ENCODE measurements at places on chromosomes 13 and 19.

- peaks cover 2% of the 10 kb centered on the region for H3K36me3 ChIP-seq
- peak overlapping the region; percentile 79 for H3K4me3 ChIP-seq
- H3K27ac ChIP-seq = peak overlapping the region; percentile 5
Measured at GRCh38 chr19:16470541-16470910, 1.2 kb downstream of the EPS15L1 start.

DNA sequence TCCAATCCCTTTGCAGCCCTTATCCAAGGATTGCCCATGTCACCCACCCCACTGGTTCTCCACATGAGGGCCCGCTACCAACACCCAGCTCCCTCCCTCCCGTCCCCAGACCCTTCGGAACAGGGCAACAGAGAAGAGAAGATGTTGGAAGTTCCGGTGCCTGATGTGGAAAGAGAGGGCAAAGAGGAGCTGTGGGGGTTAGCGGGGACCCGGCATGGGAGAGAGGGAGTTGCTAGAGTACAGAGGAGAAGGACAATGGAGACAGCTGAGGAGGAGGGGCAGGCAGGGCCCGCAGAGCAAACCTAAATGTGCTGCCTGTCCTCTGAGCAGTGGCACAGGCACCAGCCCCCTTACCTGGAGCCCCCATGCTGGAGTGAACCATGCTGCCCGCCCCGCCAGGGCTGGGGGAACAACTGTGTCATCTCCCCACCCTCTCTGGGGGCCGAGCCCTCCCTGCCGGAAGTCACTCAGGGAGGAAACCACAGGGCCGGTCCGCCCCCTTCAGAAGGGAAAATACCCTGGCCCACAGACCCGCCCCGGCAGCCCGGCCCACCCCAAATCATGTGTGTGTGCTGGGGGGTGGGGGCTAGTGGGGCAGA is at the start of gene POU2F2:
POU2F2 (minus strand) TSS at position 417 of the 599 bp plus-strand sequence; CDS start at position 382, 35 bp downstream.
- H3K27ac ChIP-seq = peak within 1 kb of the TSS; percentile 26
- peak; percentile 64 for DNase-seq
- peak within 1 kb of the TSS; percentile 74 for H3K4me3 ChIP-seq
- peaks cover 60% of the 10 kb centered on the region for H3K4me1 ChIP-seq
- no peaks in the 10 kb centered on the region for H3K27me3 ChIP-seq
- H3K36me3 ChIP-seq = peaks cover 10% of the 10 kb centered on the region

DNA sequence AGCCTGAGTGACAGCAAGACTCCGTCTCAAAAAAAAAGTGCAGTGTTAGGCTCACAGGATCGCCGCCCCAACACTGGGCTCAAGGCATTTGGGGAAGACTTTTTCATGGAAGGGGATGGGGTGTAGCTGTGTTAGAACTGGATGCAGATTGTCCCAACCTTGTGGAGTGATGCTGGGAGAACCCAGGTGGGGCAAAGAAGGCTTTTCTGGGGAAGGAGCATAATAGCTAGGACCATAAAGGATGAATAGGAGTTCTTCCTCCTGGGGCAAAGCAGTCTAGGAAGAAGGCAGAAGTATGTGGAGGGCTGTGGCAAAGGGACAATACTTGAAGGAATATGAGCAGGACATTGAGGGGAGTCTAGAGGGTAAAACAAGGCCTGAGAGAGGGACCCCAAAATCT is 11.2 kb downstream of the TLE6 start:
- peaks cover 21% of the 10 kb centered on the region for H3K27me3 ChIP-seq
- no peak overlapping the region for H3K27ac ChIP-seq
- no peaks in the 10 kb centered on the region for H3K4me1 ChIP-seq
- H3K4me3 ChIP-seq = no peak overlapping the region

- H3K27ac ChIP-seq = no peak overlapping the region
- no peaks in the 10 kb centered on the region for H3K27me3 ChIP-seq
- H3K4me3 ChIP-seq = no peak overlapping the region
- no peak for DNase-seq
- H3K36me3 ChIP-seq = no peaks in the 10 kb centered on the region
- H3K4me1 ChIP-seq = no peaks in the 10 kb centered on the region
Measured at GRCh38 chr13:84641491-84641890, 759.2 kb upstream of the SLITRK1 start.

DNA sequence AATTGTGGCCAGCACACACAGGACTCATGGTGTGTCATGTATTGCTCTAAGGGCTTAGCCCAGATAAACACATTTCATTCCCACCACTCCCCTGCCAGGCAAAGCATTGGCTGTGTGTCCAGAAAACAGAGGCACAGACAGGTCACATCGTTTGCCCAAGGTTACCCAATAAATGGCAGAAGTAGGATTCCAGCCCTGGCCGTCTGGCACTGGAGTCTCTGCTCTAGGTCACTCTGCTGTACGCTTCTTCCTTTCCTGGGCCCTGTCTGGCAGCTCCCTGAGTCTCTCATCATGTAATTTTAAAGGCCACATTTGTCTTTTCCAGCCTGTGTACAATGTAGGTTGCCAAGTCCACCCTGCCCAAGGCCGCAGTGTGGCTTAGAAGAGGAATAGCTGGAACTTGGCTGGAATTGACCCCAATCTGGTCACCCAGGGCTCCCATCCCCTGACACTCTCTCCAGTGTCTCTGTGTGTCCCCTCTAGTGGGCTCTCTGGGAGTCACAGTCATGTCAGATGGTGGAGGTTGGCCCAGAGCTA is 264.5 kb upstream of the TSHZ3 start:
- H3K27me3 ChIP-seq = no peaks in the 10 kb centered on the region
- no peaks in the 10 kb centered on the region for H3K4me1 ChIP-seq
- DNase-seq = no peak
- no peak overlapping the region for H3K4me3 ChIP-seq

- no peak overlapping the region for H3K4me3 ChIP-seq
- peak overlapping the region; percentile 16 for H3K27ac ChIP-seq
- peaks cover 4% of the 10 kb centered on the region for H3K36me3 ChIP-seq
- no peak for DNase-seq
- peaks cover 4% of the 10 kb centered on the region for H3K27me3 ChIP-seq
Measured at GRCh38 chr19:35061583-35062373, 20.3 kb downstream of the HPN start.

DNA sequence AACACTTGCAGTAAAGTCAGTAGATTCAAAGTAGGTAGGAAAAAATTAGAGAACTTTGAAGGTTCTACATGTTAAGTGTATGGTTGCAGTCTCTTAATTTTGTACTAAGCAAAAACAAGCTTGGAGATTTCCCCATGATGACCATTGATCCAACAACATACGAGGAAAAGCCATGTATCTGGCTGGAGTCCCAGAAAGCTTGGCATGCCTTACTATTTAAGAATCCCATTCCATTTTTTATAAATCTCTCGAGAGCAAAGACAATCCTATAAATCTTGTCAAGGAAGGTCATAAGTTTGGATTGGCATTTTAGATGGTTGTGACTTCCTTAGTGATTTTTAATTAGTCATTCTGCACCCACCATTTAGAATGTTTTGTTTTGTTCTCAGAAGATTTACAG is 495.9 kb downstream of the GPC5 start:
- no peaks in the 10 kb centered on the region for H3K4me1 ChIP-seq
- DNase-seq = no peak
- H3K4me3 ChIP-seq = no peak overlapping the region
- H3K27me3 ChIP-seq = no peaks in the 10 kb centered on the region
- H3K27ac ChIP-seq = no peak overlapping the region

DNA sequence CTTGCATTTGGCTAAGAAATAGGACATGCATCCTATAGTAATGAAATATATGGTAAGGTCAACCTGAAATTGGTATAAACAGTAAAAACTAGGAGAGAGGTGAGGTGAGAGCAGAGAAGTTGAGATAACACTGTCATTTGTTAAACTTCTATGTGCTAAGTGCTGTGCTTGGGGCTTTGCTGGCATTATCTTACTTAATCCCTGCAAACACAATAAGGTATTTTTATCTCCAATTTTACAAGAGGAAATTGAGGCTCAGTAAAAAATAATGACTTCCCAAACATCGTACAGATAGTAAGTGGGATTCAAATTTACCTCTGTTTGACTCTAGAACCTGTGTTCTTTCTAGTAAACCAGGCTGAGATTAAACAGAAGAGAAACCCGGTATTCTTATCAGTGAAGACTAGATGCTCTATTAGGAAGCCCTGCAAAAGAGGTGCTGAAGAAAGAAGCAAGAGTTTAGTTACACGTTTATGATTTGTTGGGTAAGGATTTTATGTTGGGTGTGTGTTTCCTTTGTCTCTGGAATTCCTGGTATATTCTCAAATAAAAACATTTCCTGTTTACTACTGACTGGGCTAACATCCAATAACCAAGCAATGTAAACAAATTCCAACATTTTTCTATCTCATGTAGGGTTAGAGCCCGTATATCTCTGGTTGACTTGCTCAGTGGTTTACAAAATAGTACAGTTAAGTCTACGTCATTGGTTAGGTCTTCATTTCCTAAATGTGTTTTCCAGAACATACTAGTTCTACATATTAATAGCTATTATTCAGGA is 137.3 kb upstream of the FNDC3A start:
- H3K36me3 ChIP-seq = no peaks in the 10 kb centered on the region
- no peaks in the 10 kb centered on the region for H3K4me1 ChIP-seq

DNA sequence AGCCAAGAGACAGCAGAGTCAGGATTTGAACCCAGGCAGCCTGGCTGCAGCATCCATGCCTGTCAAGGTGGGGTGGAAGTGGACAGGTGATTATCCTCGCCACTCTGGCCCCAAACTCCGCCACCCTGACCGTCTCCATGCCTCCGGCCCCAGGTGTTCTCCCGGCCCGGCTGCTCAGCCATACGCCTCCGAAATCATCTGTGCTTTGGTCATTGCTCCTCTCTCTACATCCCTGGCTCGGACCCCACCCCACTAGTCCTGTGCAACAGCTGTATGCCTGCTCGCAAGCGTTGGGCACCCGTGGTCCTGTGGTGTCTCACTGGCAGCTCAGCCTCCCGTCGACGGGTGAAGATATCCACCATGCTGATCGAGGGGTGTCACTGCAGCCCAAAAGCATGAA is 3.9 kb downstream of the DAND5 start:
- peaks cover 6% of the 10 kb centered on the region for H3K4me1 ChIP-seq
- H3K4me3 ChIP-seq = no peak overlapping the region
- no peak for DNase-seq
- peaks cover 22% of the 10 kb centered on the region for H3K27me3 ChIP-seq
- H3K36me3 ChIP-seq = peaks cover 3% of the 10 kb centered on the region

Measured in central memory CD8-positive, alpha-beta T cell (primary cell).